ENCODE measurements at places on chromosomes 5 and 9.

GRCh38 chr9:89236955-89237573 lies 58.4 kb upstream of the SHC3 start:
- DNase-seq: no peak

DNA sequence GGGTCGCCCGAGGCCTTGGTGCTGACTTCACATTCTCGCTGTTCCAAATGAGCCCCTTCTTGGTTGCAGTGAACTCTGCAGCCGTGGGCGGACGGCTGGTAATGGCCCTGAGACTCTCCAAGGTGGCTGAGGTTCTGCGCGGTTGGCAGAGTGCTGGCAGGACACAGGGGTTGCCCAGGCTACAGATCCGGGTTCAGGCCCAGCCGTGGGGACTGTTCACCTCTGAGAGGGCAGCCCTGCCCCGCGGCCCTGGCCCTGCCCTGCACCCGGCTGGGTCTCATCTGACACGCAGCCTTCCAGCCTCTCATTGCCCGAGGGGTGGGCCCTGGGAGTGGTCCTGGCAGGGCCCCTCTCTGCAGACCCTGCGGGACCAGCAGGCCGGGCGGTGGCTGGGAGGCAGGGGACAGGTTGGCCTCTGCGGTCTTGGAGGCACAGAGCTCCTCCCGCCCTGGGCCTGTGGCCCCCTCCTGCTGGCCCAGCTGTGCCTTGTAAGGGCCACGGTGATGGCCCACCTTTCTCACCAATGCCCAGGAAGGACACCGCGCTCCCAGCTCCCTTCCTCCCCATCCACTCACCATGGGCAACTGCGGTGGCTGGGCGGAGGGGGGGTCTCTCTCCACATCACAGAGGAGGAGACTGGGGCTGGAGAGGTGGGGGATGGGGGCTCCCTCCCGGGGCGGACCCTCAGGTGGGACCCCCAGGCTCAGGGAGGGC lies 51.6 kb downstream of the AHRR start:
- DNase-seq: no peak

DNA sequence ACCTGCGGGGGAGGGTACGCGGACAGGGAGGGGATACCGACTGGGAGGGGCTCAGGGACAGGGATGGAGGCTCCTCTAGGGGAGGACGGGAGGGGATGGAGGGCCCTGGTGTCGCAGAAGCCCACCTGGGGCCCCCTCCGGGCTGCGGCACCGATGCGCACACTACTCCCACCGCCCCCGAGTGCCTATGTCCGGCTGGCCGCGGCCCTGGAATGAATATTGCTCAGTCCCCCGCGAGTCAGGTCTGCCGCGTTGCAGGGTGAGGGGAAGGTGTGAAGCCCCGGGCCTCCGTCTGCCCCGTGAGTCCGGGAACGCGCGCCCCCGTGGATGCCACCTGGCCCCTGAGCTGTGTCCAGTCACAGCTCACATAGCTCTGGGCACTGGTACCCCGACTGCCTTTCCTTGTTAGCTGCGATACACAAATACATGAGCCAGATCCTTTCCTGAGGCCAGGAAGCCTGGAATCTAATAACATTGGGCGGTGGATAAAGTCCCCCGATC lies 44.5 kb upstream of the PRSS3 start:
- no peak for DNase-seq

GRCh38 chr5:6766604-6767093 lies 53.4 kb downstream of the TENT4A start:
- peak; percentile 10 for DNase-seq

- no peak for DNase-seq
Measured at GRCh38 chr5:153711755-153712154, 221.3 kb downstream of the GRIA1 start.

DNA sequence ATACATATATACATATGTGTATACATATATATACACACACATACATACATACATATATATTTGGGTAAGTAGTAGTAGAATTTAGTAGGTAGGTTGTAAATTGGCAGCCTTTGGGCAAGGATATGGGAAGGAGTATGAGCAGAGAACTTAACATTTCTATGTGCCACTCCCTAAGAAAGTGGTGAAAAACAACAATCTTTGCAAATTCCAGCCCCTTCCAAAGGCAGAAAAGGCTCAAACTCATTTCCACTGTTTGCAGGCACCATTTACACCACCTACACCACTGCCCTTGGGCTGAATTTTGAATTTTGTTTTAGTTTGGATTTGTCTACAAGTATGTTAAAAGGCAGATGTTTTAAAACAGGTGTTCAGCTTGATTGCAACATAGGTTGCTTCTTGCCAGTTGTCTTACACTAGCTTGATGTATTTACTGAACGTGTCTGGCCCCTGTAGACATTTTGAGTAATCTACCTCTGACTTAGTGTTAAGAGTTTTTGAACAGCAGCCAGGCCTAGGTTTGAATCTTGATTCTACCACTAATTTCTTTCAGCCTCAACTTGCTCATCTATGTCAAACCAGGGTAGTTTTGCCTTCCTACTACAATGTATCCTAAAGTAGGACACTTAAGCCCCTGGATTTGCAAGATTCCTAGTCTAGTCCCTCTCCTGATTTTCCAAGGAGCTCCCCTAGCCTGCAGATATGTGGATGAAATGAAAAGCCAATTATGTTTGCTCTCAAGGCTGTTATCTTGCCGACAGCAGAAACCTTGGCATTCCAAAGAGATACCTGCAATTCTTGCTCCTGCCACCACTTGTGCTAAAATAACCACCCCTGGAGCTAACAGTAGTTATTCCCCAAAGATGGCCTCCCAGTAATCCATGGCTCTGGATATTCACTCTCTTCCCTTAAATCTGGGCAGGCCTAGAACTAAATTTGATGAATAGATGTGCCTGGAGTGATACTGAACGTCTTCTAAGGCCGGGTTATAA lies 156.2 kb upstream of the SLC44A1 start:
- DNase-seq: no peak

GRCh38 chr5:7642029-7642428 lies 208.9 kb downstream of the CFAP90 start:
- DNase-seq: no peak

- no peak for DNase-seq
Measured at GRCh38 chr9:109735801-109736200, 44.2 kb upstream of the PALM2AKAP2 start.

GRCh38 chr5:53779541-53779981 lies 219.1 kb downstream of the NDUFS4 start:
- no peak for DNase-seq

DNA sequence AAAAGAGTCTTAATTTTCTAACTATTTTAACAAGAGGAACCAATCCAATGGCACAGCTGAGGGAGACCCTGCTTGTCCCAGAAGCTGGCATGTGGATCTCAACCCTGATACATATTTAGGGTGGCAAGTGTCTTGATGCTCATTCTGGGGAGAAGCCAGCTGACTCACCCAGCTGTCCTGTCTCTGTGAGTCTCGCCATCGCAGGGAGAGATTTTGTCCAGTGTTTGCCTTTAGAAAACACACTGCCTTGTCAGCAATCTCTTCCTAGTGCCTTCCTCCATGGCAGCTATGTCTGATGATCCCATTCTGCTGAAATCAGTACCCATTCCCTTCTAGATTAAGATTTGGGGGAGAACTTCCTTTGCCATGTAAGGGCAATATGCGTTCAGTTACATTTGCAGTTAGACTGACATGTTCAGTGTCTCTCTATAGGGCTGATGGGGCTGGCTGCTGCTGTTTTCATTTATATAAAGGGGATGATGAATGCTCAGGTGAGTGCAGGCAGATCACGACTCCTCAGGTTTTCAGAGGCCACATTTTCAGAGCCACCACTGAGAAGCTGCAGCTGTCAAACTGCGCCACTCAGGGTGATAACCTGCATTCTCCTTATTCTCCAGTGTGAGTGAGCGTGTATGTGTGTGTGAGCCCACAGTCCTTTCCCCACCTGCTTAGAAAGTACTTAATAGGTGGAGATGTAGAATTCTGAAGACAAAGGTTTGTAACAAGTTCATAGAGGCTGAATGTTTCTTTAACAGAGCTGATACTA lies 217.0 kb downstream of the GAS1 start:
- no peak for DNase-seq

GRCh38 chr5:139183502-139183901 lies 14.7 kb downstream of the SIL1 start:
- DNase-seq: no peak

DNA sequence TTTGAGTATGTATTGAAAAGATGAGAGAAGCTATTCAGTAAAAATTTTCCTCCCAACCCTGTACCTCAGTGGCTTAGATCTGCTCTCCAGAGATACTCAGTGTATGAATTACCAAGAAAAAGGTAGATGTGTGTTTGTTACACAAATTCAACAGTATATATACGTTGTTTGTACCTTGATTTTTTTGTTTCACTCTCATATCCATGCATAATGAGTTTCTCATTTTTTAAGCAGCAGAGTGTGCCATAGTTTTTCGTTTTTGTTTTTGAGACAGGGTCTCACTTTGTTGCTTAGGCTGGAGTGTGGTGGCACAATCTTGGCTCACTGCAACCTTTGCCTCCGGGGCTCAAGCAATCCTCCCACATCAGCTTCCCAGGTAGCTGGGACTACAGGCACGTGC lies 77.7 kb downstream of the RAB24 start:
- no peak for DNase-seq

- no peak for DNase-seq
Measured at GRCh38 chr5:148740079-148740858, 85.9 kb upstream of the HTR4 start.

GRCh38 chr9:129623331-129623730 lies 2.4 kb upstream of the C9orf50 start:
- DNase-seq: no peak

- no peak for DNase-seq
Measured at GRCh38 chr5:139371482-139372435, 11.3 kb downstream of the SLC23A1 start.

- DNase-seq: no peak
Measured at GRCh38 chr5:178394074-178394473, 161.5 kb upstream of the PHYKPL start.

- no peak for DNase-seq
Measured at GRCh38 chr9:111715471-111715870, 54.1 kb downstream of the GNG10 start.

GRCh38 chr9:107309271-107309670 lies 26.2 kb downstream of the RAD23B start:
- no peak for DNase-seq

DNA sequence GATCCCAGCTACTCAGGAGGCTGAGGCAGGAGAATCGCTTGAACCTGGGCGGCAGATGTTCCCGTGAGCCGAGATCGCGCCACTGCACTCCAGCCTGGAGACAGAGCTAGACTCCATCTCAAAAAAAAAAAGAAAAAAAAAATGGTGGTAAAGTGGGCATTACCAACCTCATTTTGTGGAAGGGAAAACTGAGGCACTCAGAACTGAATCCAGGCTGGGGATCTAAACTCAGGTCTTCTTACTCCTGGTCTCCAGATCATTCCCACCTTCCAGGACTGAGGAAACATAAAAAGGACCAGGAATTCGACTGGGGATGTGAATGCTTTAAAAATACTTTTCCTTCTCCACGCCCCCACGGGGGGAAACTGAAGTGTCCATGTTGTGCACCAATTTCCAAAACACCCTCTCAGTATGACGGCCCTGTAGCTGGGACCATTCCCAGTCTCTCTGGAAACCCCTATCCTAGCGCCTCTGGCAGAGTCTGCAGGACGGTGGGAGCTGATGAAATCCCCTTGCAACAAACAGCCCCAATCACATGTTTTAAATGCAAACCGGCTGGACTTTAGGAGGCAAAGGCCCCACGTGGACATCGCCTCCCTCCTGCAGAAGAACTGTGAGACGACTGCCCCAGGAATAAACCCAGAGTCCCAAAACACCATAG lies 8.9 kb upstream of the AKNA start:
- DNase-seq: no peak

DNA sequence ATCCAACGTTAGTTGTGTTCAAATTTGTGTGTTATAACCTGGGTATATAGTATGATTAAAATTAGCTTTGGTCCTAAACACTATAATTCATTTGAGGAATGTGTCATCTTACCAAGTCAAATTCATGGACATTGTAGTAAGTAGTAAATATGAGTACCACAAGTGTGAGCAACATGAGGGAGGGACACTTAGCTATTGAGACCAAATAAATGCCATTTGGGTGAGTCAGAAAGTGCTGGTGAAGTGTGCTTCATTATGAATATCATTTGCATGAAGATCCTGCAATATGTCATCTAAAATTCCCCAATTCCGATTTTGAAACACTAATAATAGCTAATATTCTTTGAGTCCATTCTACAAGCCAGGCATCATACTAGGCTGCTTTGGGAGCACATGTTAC lies 336.7 kb upstream of the KIF2A start:
- DNase-seq: no peak

DNA sequence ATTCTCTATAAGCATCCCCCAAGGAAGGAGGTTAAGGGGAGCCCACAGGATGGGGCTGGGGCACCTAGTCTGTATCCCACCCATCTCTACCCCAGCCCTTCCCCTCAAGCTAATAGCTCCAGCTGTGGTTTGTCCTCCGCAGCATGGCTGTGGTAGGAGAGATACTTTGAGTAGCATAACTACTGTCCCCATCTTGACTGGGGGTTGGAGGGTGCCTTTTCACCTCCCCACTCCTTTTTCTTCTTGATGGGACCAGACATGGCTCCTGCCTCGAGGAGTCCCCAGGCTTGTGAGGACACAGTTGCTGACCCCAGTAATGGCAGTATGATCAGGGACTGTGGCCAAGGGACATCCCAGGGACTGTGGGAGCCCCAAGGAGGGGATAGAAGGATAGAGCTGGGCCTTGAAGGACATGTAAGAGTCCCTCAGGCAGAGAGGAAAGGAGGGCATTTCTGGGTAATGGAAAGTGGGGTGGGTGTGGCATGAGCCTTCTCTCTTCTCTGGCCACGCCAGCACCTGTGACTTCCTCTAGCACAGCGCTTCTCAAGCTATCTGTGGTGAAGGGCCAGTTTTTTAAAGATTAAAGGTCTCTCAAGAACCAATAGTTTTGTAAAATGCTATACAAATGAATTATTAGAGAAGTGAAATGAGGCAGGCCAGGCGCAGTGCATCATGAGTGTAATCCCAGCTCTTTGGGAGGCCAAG lies 14.0 kb downstream of the OLFML2A start:
- DNase-seq: no peak

DNA sequence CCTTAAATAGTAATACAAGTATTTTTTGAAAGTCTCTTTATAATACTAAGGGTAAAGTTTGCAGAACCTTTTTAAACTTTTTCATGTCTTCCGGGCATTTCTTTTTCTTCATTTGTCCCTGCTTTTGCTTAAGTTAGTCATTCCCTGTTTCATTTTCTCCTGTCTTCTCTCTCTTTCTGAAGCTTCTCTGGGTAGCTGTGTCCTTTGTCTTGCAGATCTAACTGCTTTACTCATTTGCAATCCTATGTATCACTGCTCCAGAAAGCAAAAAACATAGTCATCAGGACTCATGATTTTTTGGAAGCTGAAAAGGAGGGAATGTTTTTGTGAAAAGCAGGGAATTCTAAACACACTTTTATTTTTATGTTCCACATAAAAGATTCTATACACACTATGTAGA lies 301.7 kb downstream of the MRPS30 start:
- no peak for DNase-seq

GRCh38 chr9:110036286-110036685 lies 171.7 kb downstream of the C9orf152 start:
- no peak for DNase-seq

DNA sequence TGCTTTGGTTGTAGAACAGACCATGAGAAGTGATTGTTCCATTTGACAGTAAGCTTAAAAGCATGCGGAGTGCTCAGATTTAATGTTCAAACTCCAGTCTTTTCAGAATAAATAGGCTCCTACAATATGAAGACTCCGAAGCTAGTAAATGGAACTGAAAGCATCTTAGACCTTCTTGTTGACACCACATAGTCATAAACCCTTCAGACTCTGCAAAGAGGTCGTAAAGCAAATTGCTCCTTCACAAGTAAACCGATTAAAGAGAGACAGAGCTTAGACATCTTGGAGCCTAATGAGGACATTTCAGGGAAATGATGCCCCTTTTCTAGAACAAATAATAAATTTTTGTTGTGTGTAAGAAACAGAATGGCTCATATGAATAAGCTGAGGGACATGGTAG lies 511.0 kb upstream of the RIOK2 start:
- DNase-seq: no peak
